NCI-H2171 (cell line): ENCODE measurements at places on chromosomes 2 and 18.

- no peak for DNase-seq
These were observed 55.8 kb upstream of the REV1 start for GRCh38 chr2:99545604-99546003.

DNA sequence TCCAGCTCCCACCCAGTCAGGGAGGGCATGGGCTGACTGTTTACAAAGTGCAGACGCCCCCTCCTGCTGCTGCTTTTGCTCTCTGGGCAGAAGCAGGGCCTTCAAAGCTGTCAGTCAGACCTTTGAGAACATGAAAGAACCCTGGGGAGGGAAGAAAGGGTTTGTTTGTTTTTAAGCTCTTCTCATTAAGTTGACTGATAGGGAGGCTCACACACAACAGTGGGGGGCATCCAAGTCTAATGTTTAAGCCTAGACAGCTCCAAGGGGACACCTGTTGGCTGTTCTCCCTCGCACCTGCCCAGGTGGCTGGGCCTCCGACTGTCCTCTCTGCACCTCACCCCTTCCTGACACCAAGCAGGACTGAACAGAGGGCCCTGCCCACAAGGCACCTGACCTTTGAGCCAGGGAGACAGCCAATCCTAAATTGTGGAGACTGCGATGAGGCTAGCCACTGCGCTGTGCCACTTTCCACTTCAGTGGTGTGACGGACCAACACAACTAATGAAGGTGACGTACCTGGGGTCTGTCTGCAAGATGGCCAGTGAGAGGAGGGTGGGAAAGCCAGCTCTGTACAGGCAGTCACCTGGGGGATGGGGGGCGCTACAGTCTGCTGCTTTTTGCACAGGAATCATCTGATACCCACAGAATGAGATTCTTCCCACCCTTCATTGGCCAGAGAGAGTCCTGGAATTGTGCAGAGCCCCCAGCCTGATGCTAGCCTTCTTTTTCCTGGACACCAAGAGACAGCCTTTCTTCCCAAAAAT, 16.3 kb downstream of the ST6GAL2 start:
- no peak for DNase-seq

GRCh38 chr2:98852932-98853331, 83.1 kb downstream of the CRACDL start:
- DNase-seq, result no peak

DNA sequence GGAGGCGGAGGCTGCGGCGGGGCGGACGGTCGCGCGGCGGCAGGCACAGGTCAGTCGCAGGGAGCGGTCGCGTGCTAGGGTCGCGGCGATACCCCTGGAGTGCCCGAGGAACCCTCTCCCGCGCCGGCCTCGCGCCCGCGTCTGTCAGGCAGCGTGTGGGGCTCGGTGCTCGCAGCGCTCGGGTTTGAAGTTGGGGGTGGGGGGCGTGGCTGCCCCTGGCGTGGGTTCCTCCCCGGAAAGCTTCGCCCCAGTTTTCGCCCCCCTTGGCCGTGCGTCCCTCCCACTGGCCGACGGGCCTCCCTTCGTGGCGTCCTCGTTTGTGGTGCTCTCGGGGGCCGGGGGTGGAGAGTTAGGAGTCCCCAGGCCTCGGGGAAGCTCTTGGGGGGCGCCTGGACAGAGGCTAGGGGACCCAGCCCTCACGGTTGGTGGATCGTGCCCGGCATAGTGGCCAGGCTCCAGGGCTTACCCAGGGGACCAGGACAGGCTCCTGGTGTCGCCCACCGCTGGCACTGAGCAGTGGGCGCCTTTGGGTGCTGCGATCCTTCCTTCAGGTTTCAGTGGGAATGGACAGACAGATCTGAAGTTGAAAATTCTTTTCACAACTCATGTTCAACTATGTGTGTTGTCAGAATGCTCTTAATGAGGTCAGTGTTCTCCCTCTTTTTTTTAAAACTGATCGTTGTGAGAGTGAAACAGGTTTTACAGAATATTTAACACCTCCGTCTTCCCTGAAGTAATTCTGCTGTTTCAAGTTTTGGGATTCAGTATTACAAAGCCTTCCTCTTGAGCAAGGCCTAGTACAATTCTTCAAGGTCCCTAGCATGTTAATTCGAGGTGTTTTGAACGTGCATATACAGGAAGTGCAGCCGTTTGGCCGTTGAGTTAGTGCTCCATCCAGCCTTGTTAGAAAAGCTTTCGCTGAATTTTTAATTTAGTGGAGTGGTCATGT, 604 bp downstream of the RALBP1 start:
- peak; percentile 61 for DNase-seq

DNA sequence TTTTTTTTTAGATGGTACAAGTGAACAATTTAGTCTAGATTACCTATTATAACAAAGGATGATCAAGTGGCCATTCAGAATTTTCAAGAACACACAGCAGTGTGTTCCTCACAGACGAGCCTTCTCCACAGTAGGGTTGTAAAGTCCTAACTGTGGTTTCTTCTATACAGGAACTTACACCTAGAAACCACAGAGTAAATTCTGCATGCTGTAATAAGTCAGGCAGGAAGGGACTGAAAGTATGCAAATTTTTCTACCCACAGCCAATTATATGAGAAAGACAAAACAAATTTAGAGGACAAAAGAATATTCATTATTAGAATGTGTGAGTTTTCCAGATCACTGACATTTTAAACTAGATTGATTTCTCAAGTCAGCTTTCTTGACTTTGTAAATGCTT, 99.5 kb downstream of the RBMS1 start:
- DNase-seq, result no peak

- no peak for DNase-seq
These were observed 44.0 kb upstream of the PDCL3 start for GRCh38 chr2:100518801-100519200.

GRCh38 chr2:101560780-101561315, 85.9 kb upstream of the RFX8 start:
- no peak for DNase-seq

DNA sequence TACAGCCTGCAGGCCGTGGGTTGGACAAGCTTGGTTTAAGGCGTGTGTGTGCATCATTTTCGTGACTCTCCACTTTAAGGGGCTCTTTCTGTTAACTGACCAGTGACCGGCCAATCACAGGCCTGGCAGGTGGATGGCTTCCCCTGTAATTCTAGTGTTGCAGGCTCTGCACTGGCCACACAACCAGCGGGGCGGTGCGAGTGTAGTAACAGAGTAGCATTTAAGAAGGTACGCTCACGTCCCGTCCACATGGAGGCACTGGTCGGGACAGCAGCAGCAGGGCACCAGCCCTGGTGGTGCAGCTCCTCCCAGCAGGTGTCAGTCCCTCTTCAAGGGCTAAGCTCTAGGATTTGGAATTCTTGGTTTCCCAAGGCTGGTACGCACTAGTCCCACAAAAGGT, 8.0 kb upstream of the ANO7 start:
- no peak for DNase-seq

GRCh38 chr18:58980991-58981390, 116.3 kb downstream of the ZNF532 start:
- no peak for DNase-seq

DNA sequence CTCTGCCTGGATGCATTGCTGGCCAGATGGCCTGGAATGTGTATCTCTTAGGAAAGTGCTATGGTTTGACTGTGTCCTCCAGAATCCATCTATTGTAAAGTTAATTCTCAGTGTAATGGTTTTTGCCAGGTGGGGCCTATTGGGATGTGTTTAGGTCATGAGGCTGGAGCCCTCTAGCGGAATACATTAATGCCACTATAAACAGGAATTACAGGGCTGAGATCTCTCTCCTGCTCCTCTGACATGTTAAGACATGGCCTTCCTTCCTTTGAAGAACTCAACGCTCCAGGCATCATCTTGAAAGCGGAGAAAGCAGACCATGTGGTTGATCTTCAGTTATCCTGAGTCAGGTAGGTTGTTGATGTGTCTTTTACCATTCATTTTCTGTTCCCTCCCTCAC, 276.4 kb downstream of the RPIA start:
- no peak for DNase-seq

DNA sequence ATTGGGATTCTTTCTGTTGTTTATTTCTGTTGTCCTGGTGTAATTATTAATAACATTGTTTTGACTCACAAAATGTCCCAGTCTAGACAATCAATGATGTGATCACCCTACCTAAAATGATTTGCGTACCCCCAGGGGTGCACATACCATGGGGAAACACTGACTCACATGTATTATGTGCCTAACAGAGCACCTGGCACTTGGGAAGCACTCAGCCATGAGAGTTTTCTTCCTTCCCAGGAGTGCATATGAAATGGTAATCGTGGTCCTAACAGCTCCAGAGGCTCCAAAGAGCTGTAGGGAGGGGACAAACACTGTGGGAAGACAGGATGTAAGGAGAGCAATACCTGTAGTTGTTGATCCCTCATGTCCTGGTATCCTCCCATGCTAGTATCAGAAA, 187.8 kb upstream of the ERBB4 start:
- no peak for DNase-seq

DNA sequence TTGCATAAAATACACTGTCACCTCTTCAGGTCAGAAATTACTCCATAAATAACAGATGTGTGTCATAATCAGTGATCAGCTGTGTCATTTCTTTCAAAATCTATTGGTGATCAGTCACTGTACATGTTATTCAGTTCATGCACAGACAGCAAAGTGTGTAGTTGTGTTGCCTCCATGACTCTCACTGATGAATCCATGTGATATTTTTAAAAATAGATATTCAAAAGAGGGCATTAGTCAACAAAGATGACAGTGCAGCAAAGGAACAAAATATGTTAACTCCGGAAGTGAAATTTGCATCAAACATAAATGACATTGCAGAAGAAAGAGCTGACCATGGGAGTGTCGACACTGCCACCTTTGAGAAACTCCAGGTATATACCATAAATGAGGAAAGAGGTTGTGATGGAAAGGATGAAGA, 17.1 kb upstream of the MCM6 start:
- no peak for DNase-seq

- DNase-seq, result no peak
These were observed 13.4 kb downstream of the CNOT9 start for GRCh38 chr2:218582076-218582475.

- no peak for DNase-seq
These were observed 289.9 kb upstream of the RBMS1 start for GRCh38 chr2:160783474-160783873.

- no peak for DNase-seq
These were observed 136.6 kb upstream of the ZC3H15 start for GRCh38 chr2:186349508-186349907.

GRCh38 chr18:38305961-38306360, 740.4 kb upstream of the CELF4 start:
- no peak for DNase-seq

DNA sequence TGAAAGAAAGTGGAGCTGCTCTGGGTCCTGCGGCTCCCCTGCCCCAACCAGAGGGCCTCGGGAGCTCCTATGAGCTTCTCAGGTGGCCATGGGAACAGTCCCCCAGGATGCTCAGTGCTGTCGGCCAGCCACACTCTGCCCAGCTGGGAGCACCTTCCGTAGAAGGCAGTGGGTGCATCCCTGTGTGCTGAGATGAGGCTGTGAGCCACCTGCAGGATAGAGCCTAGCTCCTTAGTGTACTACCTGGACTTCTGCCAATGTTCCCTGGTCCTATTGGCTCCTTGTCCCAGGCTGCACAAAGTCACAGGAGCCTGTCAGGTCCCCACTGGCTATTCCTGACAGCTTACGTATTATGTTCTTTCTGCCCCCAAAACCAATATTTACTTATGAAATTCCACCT, 16.1 kb downstream of the PRELID3A start:
- DNase-seq, result peak; percentile 65

DNA sequence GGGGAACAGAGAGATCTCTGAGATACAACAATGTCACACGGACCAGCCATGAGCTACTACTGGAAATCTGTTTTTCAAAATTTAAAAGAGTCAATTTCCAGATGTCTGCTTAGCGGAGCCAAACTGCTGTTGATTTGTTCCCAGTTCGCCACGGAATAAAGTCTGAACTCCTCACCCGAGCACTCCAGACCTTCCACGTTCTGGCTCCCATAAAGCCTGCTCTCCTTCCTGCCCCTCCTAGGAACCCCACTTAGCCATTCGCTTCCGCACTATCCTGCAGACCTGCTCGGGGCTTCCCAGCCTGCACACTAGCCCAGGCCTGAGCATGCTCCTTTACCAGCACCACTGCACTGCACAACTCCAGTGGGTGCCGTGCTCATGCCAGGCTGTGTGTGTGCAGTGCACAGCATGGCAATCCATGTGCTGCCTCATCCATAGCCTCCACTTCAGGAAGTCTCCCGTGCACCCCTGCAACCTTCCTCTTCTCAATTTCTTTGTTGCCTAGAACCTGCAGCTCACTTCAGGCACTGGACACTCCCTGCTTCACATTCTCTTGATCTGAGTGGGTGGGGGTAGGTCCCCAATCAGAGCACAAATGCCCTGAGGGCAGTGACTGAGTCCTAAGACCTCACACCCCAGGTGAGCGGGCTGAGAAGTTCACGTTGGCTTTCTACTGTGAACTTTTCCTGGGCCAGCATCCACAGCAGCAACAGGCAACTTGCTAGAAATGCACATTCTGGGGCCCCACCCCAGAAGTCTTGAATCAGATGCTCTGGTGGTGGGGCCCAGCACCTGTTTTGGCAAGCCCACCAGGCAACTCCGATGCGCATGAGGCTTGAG, 53.7 kb downstream of the ZBTB7C start:
- no peak for DNase-seq

GRCh38 chr2:85908506-85908905, 19.7 kb upstream of the ST3GAL5 start:
- DNase-seq, result no peak
